Forelimb muscle (tissue), 1 donor: ENCODE measurements at places on chromosomes 12 and 14.

- DNase-seq: no peak
These were observed 183.2 kb downstream of the GRIP1 start for GRCh38 chr12:66495709-66496108.

DNA sequence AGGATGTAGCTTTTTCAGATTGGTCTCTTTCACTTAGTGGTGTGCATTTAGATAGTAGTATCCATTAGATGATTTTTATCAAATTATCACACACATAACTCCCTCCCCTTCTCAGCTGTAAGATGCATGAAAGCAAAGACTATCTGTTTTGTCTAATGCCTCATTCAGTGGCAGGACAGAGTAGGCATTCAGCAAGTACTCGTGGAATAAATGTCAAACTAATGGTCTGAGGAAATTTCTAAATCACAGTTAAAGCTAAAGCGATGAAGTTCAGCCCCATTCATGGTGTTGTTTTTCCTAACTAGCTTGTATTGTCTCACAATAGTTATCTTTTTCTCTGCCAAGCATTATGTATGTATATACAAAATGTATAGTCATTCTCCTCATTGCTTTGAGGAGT, 16.1 kb downstream of the CCNK start:
- no peak for DNase-seq

DNA sequence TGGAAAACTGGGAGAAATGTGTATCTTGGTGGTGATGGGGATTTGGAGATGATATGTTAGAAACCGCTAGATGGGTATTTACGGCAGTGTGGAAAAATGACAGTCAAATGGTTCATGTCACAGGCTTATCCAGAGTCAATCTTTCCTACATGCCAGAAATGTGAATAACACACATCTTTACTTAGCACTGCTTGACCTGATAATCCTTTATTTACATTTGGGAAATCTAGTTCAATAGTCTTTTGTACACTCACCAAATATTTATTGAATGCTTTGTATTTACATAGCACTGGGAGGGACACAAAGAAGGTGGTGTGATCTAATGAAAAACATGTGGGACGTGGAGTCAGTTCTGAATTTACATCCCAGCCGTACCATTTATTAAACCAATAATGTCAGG, 208.2 kb downstream of the DIO2 start:
- no peak for DNase-seq

DNA sequence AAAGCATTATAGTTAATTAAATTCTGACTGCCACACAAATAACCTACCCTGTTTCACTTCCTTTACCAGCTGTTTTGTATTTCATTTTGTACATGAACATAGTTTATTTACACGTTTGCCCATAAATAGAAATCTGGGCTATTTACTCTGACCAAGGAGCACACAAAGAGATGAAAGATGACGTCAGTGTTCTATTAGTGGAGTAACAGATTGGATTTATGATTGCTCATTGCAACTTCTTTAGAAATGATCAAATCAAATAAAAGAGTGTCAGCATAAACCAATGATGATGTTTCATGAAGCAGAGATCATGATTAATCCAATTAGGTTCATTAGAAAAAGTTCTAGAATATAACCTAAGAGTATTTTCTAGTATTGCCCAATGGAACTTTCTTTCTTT, 12.0 kb upstream of the RTL1 start:
- no peak for DNase-seq

DNA sequence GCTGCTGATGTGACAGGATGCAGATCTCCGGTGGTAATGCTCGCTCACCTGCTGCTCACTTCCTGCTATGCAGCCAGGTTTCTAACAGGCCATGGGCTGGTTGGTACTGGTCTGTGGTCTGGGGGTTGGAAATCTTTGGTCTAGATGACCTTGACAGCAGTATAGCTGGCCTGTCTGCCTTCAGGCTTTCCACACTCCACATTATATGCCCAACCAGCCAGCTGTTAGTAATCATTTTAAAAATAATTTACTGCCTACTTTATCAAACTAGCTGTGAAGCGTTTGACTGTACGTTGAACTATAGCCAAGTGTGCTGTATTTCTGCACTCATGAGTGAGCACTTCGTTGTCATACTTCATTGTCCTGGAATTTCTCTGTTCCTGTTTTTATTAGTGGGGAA, 424.0 kb upstream of the GARIN6 start:
- no peak for DNase-seq
